ENCODE measurements at places on chromosomes 4 and X.

DNA sequence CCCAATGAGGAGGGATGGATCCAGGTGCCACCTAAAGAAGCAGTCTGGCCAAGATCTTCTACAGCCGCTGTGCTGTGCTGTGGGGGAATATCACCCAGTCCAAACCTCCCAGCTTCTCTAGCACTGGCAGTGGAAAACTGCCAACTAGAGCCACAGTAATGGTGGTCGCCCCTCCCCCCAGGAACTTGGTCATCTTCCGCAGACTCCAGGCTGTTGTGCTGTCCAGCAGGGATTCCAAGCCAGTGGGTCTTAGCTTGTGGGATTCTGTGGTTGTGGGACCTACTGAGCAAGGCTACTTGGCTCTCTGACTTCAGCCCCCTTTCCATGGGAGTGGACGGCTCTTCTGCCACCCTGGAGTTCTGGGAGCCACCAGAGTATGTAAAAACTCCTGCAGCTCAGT lies 18.2 kb downstream of the GPRASP1 start:
- no peak for DNase-seq

- DNase-seq, result no peak
Observed at GRCh38 chr4:40856277-40856839, 106.6 kb downstream of the NSUN7 start.

- DNase-seq, result no peak
Observed at GRCh38 chrX:20729416-20729815, 462.7 kb upstream of the RPS6KA3 start.

DNA sequence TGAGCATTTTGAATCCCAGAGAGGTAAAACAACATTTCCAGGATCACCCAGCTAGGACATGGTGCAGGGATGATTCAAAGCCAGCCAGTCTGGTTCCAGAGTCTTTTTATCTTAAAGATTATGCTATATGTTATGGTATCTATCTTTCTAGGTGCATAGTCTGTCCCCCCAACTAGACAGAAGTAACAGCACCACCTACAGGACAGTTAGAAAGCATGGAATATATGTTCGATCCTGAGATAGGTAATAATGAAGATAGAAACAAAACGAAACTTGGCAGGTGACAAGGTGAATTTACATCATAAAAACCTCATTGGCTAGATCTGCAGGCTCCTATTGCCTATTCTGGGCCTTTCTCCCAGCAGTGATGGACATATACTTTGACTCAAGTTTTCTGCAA lies 723.2 kb downstream of the SMARCA1 start:
- no peak for DNase-seq

GRCh38 chr4:101782546-101782945 lies 8.0 kb upstream of the BANK1 start:
- no peak for DNase-seq

DNA sequence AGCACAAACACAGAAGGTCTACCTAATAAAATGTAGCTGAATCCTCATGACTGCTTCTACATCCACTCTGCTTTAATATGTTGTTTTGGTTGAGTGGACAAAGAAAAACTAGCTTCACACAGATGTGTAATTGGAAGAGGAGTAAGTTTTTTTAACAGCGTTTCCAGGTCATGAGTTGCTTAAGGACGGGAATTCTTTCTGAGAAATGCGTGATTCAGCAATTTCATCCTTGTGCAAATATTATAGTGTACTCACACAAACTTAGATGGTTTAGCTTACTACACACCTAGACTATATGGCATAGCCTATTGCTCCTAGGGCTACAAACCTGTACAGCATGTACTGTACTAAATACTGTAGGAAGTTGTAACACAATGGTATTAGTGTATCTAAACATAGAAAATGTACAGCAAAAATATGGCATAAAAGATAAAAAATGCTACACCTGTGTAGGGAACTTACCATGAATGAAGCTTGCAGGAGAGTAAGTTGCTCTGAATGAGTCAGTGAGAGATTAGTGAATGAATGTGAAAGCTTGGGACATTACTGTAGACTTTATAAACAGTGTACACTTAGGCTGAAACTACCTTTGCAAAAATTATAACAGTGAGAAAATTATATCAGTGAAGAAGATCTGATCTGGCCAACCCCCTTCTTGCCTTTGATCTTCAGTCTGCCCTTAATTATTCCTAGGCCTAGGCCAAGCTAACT lies 70.8 kb upstream of the IL15 start:
- no peak for DNase-seq

- DNase-seq, result no peak
Observed at GRCh38 chr4:53489279-53489889, 101.9 kb downstream of the LNX1 start.

Data from spleen (tissue), 13 donors.